ENCODE measurements at places on chromosomes 4 and X.
A peak's percentile ranks its signal among the peaks of the same experiment; 100 is the strongest.

GRCh38 chr4:48944756-48945241, 38.2 kb upstream of the OCIAD2 start:
- peak; percentile 30 for DNase-seq

- no peak for DNase-seq
These were observed 65.7 kb upstream of the NDST3 start for GRCh38 chr4:117968606-117969005.

DNA sequence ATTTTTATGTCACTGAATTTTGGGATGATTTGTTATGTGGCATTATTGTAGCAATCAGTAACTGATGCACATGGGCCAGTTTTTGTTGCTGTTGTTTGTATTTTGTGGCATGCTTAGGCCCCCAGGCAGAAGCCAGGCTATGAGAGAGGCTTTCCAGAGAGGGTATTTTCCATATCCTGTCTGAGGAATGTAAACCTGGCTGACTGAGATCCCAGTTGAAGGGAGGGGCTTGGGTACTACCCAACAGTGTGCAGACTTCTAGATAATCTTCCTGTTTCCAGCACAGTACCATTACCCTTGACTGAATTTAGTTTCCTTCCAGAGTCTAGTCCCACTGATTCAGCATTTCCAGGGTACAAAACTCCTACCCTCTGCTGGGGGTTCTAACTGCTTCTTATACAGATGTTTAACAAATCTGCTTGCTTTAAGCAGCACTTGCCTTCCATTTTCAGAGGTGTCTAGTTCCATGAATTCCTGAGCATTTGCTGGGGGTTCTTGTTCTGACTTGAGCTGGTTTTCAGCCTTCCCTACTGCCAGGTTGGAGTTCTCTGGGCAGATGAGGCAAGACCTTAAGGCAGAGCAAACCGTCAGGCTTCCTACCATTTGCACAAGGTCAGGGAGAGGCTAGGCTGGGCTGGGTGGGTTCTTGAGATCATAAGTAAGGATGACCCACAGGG, 104.7 kb upstream of the EGFL6 start:
- no peak for DNase-seq

GRCh38 chrX:17824980-17825379, 36.1 kb downstream of the RAI2 start:
- no peak for DNase-seq

- DNase-seq = no peak
These were observed 24.2 kb upstream of the ARHGEF9 start for GRCh38 chrX:63809173-63809572.

GRCh38 chrX:42531441-42531840, 246.5 kb downstream of the PPP1R2C start:
- DNase-seq = no peak

DNA sequence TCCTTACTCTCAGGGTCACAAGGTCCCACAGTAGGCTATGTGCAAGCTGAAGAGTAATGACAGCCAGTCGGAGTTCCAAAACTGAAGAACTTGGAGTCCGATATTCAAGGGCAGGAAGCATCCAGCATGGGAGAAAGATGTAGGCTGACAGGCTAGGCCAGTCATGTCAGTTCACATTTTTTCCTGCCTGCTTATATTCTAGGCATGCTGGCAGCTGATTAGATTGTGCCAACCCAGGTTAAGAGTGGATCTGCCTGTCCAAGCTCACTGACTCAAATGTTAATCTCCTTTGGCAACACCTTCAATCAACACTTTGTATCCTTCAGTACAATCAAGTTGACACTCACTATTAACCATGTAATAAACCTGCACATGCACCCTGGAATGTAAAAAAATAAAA, 960.9 kb upstream of the HS3ST1 start:
- DNase-seq = no peak

DNA sequence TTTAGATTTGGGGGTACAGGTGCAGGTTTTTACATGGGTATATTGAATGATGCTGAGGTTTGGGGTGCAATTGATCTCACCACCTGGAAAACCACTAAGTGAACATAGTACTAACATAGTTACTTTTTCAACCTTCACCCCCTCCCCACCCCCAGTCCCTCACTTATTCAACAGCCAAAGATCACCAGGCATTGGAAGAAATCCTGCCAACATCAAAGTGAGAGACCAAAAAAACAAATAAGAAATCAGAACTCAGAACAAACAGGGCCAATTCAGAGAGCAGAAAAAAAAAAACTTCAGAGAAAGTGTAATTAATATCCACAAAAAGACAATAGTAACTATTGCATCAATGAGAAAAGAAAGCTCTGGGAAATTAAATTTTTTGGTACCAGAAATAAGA, 20.5 kb upstream of the LAP3 start:
- no peak for DNase-seq

DNA sequence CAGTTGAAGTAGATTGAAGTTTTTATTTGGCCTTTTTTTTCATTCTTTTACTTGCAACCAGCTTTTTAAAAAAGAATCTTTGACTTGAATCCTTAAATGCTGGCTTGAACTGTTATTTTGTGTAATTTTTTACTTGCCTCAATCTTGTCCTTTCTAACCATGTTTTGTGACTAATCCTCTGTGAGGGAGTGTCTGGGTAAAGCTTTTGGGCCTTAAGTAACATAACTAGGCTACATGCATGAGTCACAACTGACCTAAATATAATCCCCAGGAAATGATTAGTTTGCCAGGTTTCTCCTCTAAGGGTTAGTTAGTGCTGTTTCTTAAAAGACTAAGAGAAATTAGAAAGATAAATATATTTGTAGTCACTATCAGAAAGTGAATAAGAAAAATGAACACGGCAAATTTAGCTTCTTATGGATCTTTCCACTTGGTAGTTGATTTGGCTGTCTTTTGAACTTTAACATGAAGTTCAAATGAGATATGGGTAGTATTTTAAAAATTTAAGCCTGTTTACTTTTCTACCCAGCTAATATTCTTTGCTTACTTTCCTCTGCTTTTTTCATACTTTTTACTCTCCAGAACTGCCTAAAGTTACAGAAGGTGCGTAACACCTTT, 13.0 kb downstream of the EXOC1 start:
- DNase-seq = peak; percentile 88

- DNase-seq = no peak
These were observed 14.5 kb upstream of the KDM5C start for GRCh38 chrX:53239474-53239873.

GRCh38 chr4:84258905-84259830, 239.9 kb downstream of the NKX6-1 start:
- peak; percentile 21 for DNase-seq

- DNase-seq = no peak
These were observed 2044.5 kb upstream of the AGA start for GRCh38 chr4:179486570-179487335.

GRCh38 chr4:7332216-7333023, 102.3 kb downstream of the PSAPL1 start:
- DNase-seq = no peak

- no peak for DNase-seq
These were observed 148.8 kb downstream of the PJA1 start for GRCh38 chrX:69016293-69016941.

- DNase-seq = no peak
These were observed 4.4 kb downstream of the EVC start for GRCh38 chr4:5715357-5715756.

- DNase-seq = no peak
These were observed 15.6 kb downstream of the SRPX2 start for GRCh38 chrX:100659431-100660137.

- no peak for DNase-seq
These were observed 270.1 kb downstream of the NLGN4X start for GRCh38 chrX:5958523-5958922.

DNA sequence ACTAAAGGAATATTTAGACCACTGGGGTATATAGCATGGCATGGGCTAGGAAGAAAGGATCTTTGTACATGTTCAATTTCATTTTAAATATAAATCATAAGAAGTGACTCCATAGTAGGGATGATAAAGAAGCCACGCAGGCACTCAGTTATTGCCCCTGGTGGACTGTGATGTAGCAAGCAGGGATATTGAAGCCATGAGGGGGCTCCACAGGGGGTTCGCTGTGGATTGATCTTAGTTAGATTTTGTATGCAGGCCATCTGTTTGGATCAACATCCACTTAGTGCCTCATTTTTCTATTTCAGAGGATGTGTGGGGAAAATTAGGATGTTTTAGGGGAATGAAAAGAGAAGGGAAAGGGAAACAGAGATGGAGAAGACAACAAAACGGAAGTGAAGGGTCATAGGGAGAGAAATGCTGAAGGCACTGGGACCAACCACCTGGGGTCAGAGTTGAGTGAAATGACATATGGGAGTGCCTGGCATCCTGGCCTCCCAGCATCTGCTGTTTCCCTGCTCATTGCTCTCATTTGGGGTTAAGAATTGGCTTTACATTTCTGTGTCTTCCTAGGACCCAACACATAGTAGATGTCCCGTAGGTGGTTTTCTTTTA, 11.2 kb upstream of the FREM3 start:
- no peak for DNase-seq

DNA sequence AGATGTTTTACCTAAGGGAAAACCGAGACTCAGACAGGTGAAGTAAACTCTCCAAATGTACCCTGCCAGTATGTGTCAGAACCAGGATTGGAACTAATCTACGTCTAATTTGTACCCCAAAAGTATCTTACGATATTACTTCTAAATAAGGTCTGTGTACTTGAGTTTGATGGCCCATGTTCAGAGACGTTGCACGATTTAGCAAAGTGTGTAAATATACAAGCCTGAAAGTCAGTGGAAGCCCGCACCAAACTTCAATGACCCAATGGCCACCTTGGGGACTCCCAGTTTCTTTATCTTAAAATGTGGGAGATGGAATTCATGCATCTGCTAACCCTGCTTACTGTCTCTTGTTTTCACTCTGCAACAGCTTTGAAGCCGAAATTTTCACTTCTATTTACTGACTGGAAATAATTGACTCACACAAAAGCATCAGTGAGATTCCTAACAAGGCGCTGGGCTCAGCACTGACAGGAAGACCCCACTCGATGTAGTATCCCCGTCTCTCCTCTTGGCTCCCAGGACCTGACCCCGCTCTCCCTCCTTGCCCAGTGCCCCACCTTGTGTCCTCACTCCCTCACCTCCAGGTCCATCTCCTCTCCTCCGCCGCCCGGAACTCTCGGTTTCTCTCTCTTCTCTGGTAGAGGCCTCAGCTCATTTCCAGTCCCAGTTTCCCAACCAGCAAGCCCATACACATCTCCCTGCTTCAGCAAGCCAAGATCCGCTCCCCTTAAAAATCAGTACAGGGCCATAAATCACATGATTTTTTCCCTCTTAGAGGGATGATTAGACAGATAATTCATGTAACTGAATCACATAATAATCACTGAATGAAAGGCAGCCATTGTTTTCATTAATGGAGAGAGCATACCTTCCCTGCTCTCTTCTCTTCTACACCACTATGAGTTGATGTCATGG, 42.8 kb downstream of the ENPP6 start:
- DNase-seq = no peak

DNA sequence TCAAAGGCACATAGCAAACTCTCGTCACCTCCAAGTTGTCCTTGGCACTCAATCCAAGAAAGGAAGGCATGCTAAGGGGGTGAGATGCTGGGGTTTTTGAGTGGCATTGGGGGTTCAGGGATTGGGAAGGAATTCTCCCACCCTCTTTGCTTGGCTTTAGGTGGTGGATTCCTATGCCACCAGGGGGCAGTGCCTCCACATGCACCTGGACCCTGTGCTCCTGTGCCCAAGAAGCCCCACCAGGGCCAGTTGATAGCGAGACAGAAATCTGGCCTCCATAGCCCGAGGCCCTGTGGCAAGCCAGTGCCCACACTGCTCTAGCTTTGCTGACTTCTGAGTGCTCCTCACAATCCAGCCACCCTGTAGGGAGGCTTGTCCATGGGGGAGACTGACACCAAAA, 2.0 kb upstream of the FATE1 start:
- DNase-seq = peak; percentile 2

GRCh38 chrX:38817004-38817703, 15.9 kb downstream of the MID1IP1 start:
- peak; percentile 23 for DNase-seq

DNA sequence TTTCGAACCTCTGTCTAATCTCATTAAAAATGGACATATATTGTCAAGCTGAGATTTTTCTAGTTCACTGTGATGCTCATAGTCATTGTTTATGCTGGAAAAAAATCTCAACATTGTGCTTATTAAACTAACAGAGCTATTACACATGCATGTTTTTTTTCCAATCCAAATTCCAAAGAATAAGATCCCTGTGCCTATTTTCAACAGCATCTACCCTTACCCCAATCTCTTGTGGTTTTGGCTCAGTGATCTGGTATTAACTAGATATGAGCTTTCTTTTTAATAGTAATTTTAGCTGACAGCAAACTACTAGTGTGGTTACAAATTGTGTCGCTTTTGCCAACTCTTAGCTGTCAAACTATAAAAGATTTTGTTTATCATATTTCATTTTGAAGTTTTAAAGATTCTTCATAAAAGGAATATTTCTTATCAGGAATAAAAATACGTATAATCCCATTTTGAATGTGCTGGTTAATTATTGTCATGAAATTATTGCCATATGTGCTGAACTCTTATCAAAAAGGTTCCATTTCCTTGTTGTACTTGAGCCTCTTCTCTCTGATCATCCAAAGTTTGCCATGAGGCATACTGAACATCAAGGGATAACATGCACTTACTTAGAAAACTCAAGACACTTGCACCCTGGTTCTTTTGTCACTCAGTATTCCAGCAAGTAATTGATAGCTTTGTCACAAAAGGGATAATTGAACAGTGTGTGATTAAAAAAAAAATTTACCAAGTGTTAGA, 241.2 kb downstream of the ARHGAP24 start:
- no peak for DNase-seq

DNA sequence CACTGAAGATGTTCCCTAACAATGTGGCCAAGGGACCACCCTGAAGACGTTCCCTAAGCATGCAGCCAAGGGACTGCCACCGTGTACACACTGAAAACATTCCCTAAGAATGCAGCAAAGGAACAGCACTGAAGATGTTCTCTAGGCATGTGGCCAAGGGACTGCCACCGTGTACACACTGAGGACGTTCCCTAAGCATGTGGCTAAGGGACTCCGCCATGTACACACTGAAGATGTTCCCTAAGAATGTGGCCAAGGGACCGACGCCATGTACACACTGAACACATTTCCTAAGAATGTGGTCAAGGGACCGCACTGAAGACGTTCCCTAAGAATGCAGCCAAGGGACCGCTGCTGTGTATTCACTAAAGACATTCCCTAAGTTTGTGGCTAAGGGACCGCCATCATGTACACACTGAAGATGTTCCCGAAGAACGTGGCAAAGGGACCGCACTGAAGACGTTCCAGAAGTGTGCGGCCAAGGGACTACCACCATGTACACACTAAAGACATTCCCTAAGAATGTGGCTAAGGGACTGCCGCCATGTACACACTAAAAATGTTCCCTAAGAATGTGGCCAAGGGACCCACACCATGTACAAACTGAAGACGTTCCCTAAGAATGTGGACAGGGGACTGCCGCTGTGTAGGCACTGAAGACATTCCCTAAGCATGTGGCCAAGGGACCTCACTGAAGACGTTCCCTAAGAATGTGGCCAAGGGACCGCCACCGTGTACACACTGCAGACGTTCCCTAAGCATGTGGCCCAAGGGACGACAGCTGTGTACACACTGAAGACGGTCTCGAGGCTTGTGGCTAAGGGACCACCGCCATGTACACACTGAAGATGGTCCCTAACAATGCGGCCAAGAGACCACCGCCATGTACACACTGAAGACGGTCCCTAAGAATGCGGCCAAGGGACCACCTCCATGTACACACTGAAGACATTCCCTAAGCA, 54.8 kb downstream of the DHRSX start:
- DNase-seq = no peak

- no peak for DNase-seq
These were observed 20.3 kb downstream of the ATP2B3 start for GRCh38 chrX:153537526-153538295.

GRCh38 chr4:15366721-15367120, 61.1 kb upstream of the C1QTNF7 start:
- peak; percentile 64 for DNase-seq

All from inflammatory macrophage treated with lipopolysaccharide for 4 hours (primary cell).